Panc1 (cell line): ENCODE measurements at places on chromosomes 2 and 18. TPM values are rescaled to one million over a fixed set of nuclear protein-coding genes. Genes with fewer than 3 reads are reported as not detected.

DNA sequence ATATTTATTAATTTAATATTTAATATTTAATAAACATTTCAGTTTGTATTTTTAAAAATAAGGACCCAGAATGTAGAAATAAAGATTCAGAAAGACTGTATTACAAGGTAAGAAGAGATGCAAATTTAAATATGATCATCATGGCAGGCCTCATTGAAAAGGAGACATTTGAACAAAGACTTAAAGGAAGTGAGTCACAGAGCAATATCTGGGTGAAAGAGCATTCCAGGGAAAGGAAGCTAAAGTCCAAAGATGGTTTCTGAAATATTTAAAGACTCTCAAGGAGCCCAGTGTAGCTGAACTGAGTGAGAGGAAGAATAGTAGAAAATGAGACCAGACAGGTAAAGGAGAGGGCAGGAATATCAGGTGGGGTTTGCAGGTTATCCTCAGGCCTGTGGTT lies 5.9 kb downstream of the SCYGR4 start:
- DNase-seq, result no peak

DNA sequence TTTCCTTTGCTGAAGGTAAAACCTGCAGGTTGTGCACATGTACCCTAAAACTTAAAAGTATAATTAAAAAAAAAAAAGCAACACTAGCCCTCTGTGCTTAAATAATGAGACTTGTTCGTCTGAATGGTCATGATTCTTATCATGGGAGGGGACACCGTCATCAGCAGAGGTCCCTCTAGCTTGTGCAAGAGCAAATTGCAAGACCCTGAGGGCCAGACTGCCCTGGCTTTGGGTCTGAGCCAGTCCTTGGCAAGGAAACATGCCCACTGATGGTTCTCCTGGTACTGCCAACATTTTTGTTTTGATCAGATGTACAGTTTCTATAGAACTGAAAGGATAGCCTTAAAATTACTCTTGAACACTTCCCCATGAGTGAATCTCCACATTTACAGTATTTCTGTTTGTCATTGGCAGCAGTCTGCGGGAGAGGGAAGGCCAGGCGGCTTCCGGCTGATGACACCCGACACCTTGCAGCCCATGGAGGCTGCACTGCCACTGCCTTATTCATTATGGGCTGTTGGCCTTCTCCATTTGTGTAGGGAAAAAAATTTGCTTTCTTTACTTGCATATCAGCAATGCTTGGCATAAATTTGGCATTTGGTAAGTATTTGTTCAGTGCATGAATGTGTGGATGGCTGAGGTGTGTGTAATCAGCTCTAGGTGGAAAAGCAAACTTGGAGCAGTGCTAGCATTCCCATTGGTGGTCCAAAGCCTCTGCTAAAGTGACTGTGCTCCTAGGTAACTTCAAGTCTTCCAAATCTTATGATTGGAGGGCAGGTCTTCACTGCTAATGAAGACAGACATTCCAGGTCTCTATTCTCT lies 161.6 kb upstream of the ALKAL2 start:
- no peak for DNase-seq

GRCh38 chr2:11814979-11815510 lies 68.6 kb downstream of the LPIN1 start:
- DNase-seq, result no peak

GRCh38 chr2:145421841-145422240 lies 901.9 kb upstream of the ZEB2 start:
- no peak for DNase-seq

DNA sequence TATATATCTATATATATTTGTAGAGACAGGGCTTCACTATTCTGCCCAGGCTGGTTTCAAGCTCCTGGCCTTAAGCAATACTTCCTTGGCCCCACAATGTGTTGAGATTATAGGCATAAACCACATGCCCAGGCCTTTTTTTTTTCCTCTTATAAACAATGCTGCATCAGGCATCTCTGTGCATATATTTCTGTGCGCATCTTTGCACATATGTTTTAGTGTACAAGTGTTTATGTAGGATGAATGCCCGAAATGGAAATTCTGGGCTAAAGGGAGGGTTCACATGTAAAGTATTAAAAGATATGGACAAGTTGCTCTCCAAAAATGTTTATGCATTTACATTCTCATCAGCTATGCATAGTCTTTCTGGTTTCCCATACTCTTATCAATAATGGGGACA lies 183.2 kb upstream of the SPRED2 start:
- DNase-seq, result no peak

- DNase-seq, result no peak
Observed at GRCh38 chr2:28457237-28457636, 38.6 kb upstream of the PLB1 start.

GRCh38 chr18:33757037-33757436 lies 179.0 kb downstream of the ASXL3 start:
- DNase-seq, result no peak

DNA sequence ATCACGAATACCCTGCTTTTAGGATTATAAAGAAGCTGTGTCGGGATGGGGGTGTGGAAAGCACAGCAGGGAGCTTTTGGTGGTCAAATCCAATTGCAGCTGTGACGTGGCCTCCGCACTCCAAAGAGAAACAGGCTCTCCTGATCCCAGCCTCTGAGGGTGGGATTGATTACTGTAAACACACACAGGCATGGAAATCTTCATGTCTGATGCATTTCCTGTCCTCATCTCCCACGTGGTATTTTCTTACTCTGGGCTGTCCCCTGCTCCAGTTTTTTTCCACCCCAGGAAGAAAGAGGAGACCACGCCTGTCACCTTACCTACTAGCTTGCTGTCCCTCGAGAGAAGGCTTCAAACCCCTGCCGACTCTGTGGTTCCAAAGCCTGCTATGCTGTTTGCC lies 22.7 kb downstream of the RNF152 start:
- no peak for DNase-seq

GRCh38 chr2:63051795-63052333 lies 1.2 kb downstream of the OTX1 start:
- no peak for DNase-seq

Gene LBX2
- total RNA-seq, result 9.6 TPM

Gene SDC1
- 93.0 TPM for total RNA-seq

Gene ASB18
- total RNA-seq, result not detected

Gene GPR148
- total RNA-seq, result not detected

GRCh38 chr2:111671426-111672150 lies 212.4 kb downstream of the ANAPC1 start:
- DNase-seq, result no peak

GRCh38 chr18:79093986-79094385 lies 24.8 kb downstream of the ATP9B start:
- no peak for DNase-seq

DNA sequence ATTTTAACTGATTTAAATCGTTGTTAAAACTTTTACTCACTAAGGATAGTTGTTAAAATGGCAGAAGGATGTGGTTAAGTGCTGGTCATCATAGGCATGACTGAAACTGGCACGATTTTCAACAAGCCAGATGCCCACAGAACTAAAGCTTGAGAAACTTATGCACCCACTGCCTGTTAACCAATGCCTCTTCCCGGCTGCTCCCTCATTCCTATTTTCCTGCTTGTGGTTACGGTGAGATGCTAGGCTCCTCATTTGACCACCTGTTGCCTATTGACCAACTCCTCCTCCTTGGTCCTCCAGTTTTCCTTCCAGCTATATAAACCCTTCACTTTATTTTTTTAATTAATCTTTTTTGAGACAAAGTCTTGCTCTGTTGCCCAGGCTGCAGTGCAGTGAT lies 238.7 kb downstream of the TFCP2L1 start:
- no peak for DNase-seq

DNA sequence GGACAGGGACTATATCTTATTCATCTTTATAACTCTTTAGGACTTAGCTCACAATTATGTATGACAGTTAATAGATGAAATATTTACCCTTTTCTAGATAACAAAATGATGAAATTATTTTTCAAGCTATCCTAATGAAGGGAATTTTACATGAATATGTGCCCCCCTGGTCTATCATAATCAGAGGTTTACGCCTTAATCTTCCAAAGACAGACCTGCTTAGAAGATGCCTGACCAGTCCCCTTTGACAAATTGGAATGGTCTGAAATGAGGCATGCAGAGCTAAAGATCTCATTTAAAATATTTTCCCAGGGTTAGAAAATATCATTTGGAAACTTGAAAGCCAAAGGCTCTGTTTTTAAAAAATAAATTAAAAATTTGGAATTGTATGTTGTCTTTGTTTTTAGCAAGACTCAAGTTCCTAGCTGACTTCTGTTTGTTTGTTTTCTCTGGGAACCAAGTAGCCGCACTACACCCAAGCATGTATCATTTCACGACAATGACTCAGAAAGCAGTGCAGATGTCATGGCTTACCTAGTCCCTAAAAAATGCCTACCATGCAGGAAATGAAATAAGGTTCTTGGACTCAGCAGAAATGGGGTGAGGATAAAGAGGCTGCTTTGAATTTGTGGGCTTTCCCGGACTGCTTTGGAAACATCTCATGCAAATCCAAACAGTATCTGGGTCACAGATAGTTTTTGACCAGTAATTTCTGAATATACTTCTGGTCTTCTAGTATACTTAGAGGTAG lies 162.1 kb downstream of the ZEB2 start:
- peak; percentile 78 for DNase-seq

Gene SNTG2
- total RNA-seq, result not detected
